Thoracic aorta endothelial cell (primary cell): ENCODE measurements at places on chromosomes 6 and 20. TPM values are rescaled to one million over a fixed set of nuclear protein-coding genes. Genes with fewer than 3 reads are reported as not detected.

Gene TCP11
- 0.07 TPM in 1 of 2 replicates, not detected in the other for total RNA-seq

Gene PNPLA1
- total RNA-seq, result not detected in 2 replicates

Gene PANK2
- total RNA-seq, result 56.6 and 68.4 TPM in 2 replicates

Gene PLCB1
- total RNA-seq, result 70.6 and 74.5 TPM in 2 replicates

Gene HTR1E
- total RNA-seq, result not detected in 2 replicates

Gene DNPH1
- total RNA-seq, result 30.5 and 51.6 TPM in 2 replicates

Gene RNGTT
- 36.3 and 39.8 TPM in 2 replicates for total RNA-seq

Gene PACSIN1
- total RNA-seq, result not detected in 2 replicates

Gene NKAIN2
- total RNA-seq, result not detected in 2 replicates

Gene TNFRSF6B
- total RNA-seq, result 13.2 and 15.5 TPM in 2 replicates

Gene RBPJL
- not detected in 2 replicates for total RNA-seq

Gene SALL4
- under 0.01 and 0.14 TPM in 2 replicates for total RNA-seq

Gene HLA-G
- total RNA-seq, result not detected in 2 replicates

Gene THBS2
- total RNA-seq, result 0.14 and 0.80 TPM in 2 replicates

Gene CLVS2
- total RNA-seq, result not detected in 2 replicates

Gene BPIFB1
- total RNA-seq, result not detected in 2 replicates

Gene GJA10
- not detected in 2 replicates for total RNA-seq
